ENCODE measurements at places on chromosomes 11 and 22.

DNA sequence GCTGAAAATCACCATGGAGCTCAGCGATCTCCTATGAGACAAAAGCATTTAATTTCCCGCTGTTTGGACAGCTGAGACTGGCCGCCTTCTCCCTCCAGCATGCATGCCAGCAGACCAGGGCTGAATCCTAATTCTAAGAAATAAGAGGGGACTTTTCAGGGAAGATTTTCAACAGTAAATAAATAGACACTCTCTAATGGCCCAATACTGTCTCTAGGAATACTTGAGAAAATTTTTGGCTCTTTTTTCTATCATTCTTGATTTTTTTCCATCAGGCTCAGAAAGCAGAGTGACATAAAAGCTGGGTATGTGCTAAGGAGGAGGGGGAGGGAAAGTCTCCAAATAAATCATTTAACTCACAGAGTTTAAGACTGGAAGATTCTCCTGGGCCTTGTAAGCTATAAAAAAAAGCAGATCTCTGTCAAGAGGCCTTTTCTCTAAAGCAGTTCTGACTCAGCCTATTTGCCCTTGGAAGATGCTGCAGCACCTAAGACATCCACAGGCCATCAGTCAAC, 17.6 kb upstream of the SPON1 start:
- no peak for DNase-seq

GRCh38 chr11:121466063-121466794, 13.5 kb upstream of the SORL1-AS1 start:
- peak; percentile 51 for DNase-seq

DNA sequence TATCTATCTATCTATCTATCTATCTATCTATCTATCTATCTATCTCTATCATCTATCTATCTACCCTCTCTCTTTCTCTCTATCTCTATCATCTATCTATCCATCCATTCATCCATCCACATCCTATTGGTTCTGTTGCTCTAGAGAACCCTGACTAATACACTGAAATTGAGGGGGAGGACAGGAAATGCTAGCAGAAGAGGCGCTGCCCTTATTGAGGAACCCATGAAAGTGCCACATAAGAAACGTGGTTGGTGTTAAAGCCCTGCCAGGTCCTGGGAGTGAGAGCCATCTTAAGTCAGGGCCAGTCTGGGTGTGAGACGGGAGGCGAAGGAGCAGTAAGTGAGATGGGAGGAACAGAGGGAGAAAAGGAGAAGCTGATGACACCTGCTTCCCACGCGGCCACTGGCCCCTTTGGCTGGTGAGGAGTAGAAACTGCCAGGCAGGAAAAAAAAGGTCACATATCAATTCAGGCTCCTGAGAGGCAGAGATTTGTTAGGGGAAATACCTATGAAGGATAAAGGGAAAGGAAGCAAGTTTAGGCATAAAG, 87.9 kb upstream of the PLET1 start:
- no peak for DNase-seq

DNA sequence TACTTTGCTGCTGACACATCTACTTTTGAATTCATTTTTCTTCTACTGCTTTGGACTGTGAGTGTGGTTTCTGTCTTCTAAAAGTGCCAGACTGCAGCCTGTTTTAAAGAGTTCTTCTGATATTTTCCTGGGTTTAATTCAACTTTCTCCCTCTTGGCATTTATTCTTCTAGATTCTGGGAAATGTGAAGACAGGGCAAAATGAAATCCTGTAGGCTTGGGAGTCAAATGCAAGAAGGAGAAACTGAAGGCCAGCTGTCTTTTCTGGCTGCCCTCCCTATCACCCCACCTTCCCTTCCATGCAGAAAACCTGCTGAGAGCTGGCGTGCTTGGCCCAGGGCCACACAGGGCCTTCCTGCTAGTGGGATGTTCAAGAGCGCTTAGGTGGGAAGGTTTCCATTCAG, 7.6 kb downstream of the ZNF70 start:
- no peak for DNase-seq

GRCh38 chr11:110486156-110486555, 56.4 kb downstream of the FDX1 start:
- DNase-seq: no peak

- no peak for DNase-seq
Observed at GRCh38 chr11:111606986-111607385, 4.7 kb downstream of the SIK2 start.

DNA sequence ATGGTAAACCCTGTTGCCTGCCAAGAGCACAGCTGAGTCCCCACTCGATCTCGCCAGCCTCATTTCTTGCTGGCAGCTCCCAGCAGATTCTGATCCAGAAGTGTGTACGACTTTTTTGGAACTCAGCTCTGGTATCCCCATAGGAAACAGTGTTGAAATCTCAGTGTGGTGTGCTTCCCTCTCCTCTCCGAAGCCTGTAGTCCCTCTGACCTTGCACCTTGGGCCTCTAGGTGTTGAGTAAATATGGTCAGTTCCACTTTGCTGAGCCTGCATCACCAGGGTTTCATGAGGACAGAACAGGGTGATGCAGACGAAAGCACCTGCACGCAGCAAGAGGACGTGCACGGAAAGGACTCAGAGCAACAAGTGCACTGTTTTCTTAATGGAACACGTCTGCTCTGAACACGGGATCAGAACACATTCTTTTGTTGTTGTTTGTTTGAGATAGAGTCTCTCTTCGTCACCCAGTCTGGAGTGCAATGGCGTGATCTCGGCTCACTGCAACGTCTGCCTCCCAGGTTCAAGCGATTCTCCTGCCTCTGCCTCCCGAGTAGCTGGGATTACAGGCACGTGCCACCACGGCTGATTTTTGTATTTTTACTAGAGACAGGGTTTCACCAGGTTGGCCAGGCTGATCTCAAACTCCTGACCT, 3.8 kb upstream of the CPT1A start:
- DNase-seq: no peak

DNA sequence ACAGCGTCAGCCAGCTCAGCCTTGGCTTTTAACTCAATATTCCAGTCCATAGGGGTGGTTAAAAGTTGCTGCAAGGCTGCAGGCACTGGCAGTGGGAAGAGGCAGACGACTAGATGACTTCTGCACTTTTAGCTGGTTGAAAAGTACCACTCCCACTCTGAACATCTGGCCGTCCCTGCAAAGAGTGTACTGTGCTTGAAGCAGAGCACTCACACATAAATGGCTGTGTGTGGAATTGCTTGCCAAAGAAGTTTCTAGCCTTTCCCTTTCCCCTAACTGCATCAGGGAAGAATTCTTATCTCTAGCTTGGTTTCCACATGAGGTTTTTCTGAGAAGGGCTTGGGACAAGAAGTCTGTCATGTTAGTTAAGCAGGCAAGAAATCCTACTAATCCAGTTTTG, 5.1 kb upstream of the PHLDB1 start:
- DNase-seq: no peak

DNA sequence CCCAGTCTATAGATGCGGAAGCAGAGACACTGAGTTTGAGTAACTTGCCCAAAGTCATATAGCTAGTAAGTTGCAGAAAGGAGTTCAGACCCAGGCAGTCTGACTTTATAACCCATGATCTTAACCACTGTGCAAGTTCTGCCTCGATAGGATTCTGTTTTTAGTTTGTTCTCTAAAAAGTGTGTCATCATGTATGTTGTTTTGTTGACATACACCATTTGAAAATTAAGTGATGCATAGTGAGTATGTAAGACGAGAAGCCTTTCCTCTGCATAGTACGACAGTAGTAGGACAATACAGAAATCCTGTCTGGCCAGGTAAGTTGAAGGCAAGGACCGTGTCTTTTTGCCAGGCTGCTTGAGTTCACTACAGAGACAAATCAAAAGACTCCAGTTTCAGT, 3.3 kb downstream of the ZC3H12C start:
- DNase-seq: no peak

DNA sequence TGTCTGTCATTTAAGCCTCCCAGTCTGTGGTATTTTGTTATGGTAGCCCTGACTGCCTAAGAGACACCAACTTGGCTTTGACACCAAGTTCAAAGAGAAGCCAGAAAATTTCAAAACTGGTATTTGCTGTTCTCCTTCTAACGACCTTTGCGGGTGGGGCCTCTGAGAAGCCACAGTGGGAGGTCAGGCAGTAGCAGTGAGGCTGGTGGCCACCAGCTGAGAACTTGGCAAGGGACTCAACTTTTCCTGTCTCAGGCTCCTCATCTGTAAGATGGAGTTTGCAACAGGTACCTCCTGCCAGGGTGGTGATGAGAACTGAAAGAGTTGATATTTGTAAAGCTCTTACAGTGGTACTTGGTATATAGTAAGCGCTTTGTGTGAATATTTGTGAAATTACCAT, 183.4 kb downstream of the BCR start:
- DNase-seq: no peak

GRCh38 chr22:36367479-36367878, 20.3 kb downstream of the MYH9 start:
- DNase-seq: no peak

DNA sequence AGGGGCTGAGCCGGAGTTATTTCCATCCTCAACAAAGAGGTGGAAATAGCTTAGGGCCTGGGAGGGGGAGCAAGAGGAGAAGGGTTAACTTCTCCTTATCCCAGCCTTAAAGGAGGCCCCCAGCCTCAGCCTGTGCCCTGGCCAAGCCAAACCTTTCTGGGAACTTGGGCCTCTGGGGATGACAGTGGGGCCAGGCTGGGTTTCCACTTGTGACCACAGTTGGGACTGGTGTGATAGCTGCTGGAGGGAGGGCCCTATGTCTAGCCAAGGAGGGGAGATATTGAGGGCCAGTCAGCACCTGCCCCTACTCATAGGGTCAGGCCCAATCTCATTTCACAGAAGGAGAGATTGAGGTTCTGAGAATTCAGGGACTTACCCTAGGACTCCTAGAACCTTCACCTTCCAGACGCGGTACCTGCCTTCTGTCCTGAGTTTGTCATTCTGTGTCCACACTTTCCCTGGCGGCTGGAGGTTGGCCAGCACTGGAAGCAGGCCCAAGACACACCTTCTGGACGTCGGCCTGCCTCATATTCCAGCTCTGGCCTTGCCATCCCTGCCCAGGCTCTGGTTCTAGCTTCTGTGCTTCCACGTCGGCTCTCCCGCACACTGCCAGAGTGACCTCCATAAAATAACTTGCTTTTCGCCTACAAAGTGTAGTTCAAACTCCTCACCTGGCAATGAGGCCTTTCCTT, 3.1 kb downstream of the RELT start:
- no peak for DNase-seq
